NT2/D1 (cell line): ENCODE measurements at places on chromosomes 6 and 20.

DNA sequence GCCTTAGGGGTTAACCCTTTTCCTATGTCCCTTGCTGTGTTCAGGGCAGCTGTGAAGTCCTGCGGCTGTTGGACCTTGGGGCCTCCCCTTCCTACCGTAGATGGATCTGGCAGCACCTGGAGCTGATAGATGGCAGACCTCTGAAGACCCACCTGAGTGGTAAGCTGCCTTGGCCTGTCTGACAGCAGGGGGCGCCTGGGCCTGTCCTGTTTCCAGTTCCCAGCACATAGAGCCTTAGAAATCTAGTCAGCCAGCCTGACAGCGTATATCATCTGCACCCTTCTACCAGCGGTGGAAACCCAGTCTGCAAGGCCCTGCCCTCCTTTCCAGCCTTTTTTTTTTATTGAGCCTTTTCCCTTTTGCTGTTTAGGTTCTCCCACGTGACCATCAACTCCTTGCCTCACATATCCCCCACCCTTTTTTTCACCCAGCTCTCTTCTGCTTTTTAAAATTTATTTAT lies 26.6 kb downstream of the CNBD2 start:
- peak; percentile 81 for DNase-seq

GRCh38 chr6:27553123-27553904 lies 80.4 kb upstream of the ZNF184 start:
- peak; percentile 57 for DNase-seq

DNA sequence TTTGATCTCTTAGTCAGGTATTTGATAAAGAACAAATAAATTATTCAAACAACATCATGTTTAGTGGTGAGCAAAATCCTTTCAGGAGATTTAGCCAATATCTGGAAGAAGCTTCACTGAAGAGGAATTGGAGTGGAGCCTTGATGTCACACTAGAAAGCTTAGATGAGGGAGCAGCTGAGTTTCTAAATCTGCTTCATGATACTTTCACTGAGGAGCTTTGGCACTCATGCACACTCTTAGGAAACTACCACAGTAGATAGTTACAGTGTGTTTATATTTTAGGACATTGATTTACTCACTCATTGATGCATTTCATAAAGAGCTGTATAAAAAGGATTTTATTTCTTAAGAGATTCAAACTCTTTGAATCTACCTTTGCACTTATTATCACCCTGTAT lies 366.2 kb upstream of the BTBD3 start:
- no peak for DNase-seq

- DNase-seq, result no peak
Observed at GRCh38 chr20:1805161-1805581, 90.0 kb upstream of the SIRPA start.

- no peak for DNase-seq
Observed at GRCh38 chr20:53773792-53774401, 180.3 kb upstream of the ZNF217 start.

DNA sequence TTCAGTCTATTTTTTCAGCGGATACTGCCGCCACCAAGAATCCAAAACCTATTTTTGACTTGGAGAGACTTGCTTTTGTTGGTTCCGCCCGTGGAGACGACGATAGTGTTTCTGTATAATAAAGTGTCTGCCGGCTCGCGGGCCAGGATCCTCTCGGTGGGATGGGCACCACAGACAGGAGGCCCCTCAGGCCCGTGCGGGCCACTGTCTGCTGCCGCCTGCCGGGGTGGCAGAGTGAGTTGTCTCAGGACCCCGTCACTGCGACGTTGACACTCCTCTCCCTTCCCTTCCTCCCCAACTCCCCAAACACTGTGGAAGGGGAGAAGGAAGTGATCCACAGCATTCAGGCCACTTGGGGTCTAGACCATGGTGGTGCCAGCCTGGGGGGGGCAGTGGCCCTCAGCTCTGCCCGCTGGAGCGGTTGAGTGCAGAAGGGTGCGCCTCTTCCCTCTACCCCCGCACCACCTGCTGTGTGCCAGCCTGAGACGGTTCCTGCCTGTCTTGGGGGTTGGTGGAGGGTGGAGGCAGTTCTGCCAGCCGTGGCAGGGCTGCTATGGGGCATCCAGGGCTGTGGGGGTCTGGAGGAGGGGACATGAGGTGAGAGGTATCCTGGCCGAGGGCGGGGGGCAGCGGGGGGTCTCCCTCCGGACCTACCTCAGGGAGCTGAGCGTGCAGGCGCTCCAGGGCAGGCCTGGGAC lies 17.5 kb downstream of the RBM38 start:
- DNase-seq, result no peak

DNA sequence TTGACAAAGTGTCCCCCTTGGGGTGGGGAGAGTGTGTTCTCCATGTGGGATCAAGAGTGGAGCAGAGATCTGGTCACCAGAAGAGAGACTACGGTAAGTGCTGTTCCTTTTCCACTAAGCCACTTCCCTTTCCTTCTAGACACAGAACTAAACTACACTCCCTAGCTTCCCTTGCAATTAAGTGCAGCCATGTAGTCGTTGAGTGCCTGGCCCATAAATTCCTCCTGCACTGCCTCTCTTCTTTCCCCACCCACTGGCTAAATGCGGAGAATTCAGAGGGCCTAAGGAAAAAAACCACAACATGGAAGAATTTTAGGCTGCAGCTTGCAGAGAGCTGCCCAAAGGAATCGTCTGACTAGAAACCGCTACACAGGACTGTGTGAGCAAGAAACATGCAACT lies 1.5 kb downstream of the WDR27 start:
- DNase-seq, result no peak

DNA sequence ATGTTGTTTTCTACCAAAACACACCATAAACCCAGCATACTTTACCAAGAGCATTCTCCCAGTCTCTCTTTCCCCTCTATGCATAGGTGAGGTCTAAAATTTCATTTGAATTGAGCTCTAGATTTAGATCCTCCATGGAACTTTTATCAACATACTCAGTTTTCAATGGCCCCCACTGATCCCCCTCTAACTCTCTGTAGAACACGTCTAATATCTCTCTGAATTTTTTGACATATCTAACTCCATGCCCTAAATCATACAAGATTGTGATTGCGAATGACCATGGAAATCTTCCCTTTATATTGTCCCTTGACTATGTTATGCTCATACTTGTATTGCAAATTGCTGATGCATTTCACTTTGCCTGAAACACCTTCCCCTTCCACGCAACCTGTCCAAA lies 38.1 kb upstream of the HBS1L start:
- DNase-seq, result no peak

DNA sequence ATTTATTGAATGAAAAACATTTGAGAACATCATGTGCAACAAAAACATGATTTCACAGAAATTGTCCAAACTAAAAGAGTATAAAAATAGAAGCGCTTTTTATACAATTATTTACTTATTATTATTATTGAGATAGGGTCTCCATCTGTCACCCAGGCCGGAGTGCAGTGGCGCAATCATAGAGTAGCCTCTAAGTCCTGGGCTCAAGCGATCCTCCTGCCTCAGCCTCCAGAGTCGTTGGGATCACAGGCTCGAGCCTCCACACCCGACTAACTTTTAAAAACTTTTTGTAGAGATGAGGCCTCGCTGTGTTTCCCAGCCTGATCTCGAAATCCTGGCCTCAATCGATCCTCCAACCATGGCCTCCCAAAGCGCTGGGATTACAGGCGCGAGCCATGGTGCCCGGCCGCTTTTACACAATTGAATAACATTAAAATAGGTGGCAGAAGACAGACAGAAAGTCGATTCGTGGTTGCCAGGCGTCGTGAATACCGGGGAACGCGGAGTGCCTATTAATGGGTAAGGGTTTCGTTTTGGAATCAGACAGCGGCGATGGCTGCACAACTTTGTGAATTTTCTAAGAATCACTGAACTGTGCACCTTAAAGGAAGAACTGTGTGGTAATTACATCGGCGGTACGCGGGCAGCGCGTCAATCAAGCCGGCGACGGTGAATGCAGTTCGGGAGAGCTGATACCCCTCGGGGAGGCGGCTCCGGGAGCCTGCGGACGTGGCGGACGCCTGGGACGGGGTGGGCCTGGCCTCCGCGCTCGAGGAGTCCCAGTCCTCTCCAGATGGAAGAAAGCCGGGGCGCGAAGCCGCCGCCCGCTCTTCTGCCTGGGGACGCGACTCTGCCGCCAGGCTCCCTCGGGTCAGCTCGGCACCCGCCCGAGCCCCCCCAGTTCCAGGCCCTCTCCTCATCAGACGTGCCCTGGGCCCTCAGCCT lies 807 bp downstream of the TBC1D20 start:
- DNase-seq, result peak; percentile 20

DNA sequence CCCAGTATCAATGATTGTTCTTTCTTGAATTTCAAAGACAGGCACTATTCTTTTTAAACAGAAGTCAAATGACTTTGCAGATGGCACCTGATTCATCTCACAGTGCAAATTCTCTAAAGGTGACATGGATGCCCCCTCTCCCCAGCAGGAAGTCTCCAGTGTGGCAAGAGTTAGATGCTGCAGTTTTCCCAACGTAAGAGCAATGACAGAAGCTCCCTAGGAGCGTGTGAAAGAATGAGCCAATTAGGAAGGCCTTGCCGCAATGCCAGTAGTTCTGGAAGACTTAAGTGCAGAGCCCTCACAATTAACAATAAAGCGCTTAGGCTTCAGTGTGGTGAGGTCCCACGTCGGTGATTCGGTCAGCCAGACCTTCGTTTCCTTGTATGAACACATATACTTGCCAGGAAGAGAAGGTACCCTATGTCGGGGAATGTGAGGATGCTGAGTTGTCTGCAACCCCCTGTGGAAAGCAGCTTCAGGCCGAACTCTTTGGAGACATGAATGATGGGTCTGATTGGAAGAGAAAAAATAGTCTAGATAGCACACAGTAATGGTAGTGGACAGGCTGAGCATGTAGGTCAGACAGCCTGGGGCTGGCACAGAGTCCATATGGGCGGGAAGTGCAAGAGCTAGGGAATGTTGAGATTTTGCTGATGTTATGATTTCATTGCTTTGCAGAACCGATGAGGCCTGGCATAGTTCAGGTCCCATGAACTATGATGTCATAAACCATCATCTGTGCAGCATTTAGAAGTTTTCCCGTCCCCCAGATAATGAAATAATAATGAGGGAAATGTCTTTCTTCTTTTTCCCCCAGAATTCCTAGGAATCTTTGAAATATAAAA lies 132.6 kb downstream of the PHACTR1 start:
- no peak for DNase-seq

GRCh38 chr6:139374357-139375225 lies at the start of gene CITED2:
Gene CITED2, minus strand, starts transcription at chr6:139374648. Its CDS starts 704 bp downstream, at chr6:139373944.
- DNase-seq, result no peak

GRCh38 chr20:54525916-54526590 lies 50.7 kb downstream of the DOK5 start:
- no peak for DNase-seq

- no peak for DNase-seq
Observed at GRCh38 chr20:50727792-50728485, 3.4 kb upstream of the PARD6B start.

- DNase-seq, result no peak
Observed at GRCh38 chr20:50039706-50040431, 57.1 kb downstream of the SNAI1 start.
